ENCODE measurements at places on chromosomes 3 and 15. TPM values are rescaled to one million over a fixed set of nuclear protein-coding genes. Genes with fewer than 3 reads are reported as not detected.

The GRM7 gene
- 0.48 TPM for total RNA-seq

The GLCE gene
- 16.1 TPM for total RNA-seq

The NIT2 gene
- 29.2 TPM for total RNA-seq

The SI gene
- total RNA-seq: 0.08 TPM

The NRG4 gene
- total RNA-seq: 4.6 TPM

The NANOGP8 gene
- 5.9 TPM for total RNA-seq

The ROPN1 gene
- total RNA-seq: 6.0 TPM

The IL20RB gene
- total RNA-seq: 271 TPM

The HHLA2 gene
- total RNA-seq: not detected

The CCDC9B gene
- 6.1 TPM for total RNA-seq

The C3orf80 gene
- total RNA-seq: not detected

The CCR3 gene
- total RNA-seq: 1.5 TPM

The HCLS1 gene
- 20.3 TPM for total RNA-seq

The WDR93 gene
- total RNA-seq: not detected

The HCN4 gene
- total RNA-seq: not detected

The DAZL gene
- total RNA-seq: not detected

The CA12 gene
- total RNA-seq: 338 TPM

The OXTR gene
- total RNA-seq: not detected

The WDR49 gene
- not detected for total RNA-seq

The BBX gene
- total RNA-seq: 42.8 TPM

All from suprapubic skin (tissue), 4 donors.